Smooth muscle cell of the umbilical artery (primary cell): ENCODE measurements at places on chromosomes 1 and 21. TPM values are rescaled to one million over a fixed set of nuclear protein-coding genes. Genes with fewer than 3 reads are reported as not detected.

Gene MMP23B
- 17.6 and 23.2 TPM in 2 replicates for total RNA-seq

Gene NID1
- 62.6 and 66.5 TPM in 2 replicates for total RNA-seq

Gene CHD5
- total RNA-seq: under 0.01 and 0.18 TPM in 2 replicates

Gene THEM5
- not detected in 2 replicates for total RNA-seq

Gene DSTYK
- 18.4 and 20.3 TPM in 2 replicates for total RNA-seq

Gene WNT2B
- 0.89 and 3.0 TPM in 2 replicates for total RNA-seq

Gene TIPRL
- 36.4 and 43.7 TPM in 2 replicates for total RNA-seq
